Lower lobe of right lung (tissue), 2 donors: ENCODE measurements at places on chromosomes 11 and 22. TPM values are rescaled to one million over a fixed set of nuclear protein-coding genes. Genes with fewer than 3 reads are reported as not detected.

The MPEG1 gene
- 48.9 TPM for total RNA-seq

The TSKU gene
- 16.3 TPM for total RNA-seq

- no peak for DNase-seq
Measured at GRCh38 chr11:6660712-6661111, 5.1 kb upstream of the DCHS1 start.

DNA sequence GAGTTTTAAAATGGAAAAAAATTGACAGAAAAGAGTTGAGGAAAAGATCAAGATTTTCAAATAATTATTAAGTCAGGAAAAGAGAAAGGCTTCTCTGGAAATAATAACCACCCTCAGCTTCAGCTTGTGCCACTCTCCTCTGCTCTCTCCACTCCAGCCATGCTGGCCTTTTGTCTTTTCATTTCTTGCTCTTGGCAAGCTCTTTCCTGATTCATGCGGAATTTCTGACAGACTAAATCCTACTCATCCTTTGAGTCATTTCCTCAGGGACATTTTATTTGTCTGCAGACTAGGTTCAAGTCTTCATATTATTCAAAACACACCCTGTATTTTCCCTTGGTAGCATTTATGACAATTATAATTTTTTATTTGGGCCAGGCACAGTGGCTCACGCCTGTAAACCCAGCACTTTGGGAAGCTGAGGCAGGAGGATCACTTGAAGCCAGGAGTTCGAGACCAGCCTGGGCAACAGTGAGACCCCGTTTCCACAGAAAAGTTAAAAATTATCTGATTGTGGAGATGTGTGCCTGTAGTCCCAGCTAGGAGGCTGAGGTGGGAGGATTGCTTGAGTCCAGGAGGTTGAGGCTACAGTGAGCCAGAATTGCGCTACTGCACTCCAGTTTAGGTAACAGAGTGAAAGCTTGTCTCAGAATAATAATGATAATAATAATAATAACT, 7.8 kb upstream of the P4HA3 start:
- DNase-seq = no peak
